CD4-positive, alpha-beta T cell treated with Interferon alpha-2 for 1 hour (primary cell): ENCODE measurements at places on chromosomes 12 and 14.
A peak's percentile ranks its signal among the peaks of the same experiment; 100 is the strongest.

GRCh38 chr12:61348871-61349270 is 911.3 kb upstream of the USP15 start:
- no peak for DNase-seq

- no peak for DNase-seq
Observed at GRCh38 chr12:75790219-75790618, 241.4 kb downstream of the PHLDA1 start.

DNA sequence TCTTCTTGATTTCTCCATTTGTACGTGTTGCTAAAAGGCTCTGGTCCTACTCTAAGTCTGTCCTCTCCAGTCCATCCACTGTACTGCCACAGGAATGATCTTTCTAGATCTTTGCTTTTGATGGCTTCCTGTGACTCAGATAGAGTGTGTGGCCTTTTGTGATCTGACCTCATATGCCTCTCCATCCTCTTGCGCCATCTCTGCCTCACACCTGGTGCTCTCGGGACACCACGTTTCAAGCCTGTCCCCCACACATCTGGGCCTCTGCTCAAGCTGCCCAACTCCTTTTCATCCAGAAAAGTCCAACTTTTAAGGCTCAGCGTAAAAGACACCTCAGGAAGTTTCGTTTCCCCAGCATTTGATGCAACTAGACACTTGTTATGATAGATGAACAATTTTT is 39.0 kb downstream of the DCAF4 start:
- DNase-seq = no peak

DNA sequence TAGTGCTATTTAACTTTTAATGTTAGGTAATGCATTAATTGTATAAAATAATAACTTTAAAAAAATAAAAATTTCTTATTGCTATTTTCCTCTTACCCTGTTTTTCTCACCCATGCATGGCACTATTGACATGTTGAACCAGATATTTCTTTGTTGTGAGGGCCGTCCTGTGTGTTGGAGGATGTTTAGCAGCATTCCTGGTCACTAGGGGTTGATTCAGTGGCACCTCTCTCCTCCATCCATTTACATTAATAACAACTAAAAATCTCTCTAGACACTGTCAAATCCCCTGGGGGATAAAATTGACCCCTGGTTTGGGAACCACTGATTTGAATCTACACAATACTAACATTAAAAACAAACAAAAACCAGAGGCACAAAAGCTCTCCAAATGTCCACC is 147.5 kb upstream of the MIS18BP1 start:
- DNase-seq = no peak

- peak; percentile 75 for DNase-seq
Observed at GRCh38 chr12:51246254-51246853, 7.7 kb downstream of the DAZAP2 start.

- DNase-seq = no peak
Observed at GRCh38 chr14:98161356-98161755, 1110.6 kb downstream of the BCL11B start.

- no peak for DNase-seq
Observed at GRCh38 chr14:104385531-104386101, 193.9 kb upstream of the C14orf180 start.

- no peak for DNase-seq
Observed at GRCh38 chr14:77206877-77207389, 25.3 kb downstream of the TMEM63C start.
